ENCODE measurements at places on chromosomes 5 and 9. TPM values are rescaled to one million over a fixed set of nuclear protein-coding genes. Genes with fewer than 3 reads are reported as not detected.

GRCh38 chr5:52498607-52499006 is 289.1 kb upstream of the ITGA1 start:
- no peak for DNase-seq

DNA sequence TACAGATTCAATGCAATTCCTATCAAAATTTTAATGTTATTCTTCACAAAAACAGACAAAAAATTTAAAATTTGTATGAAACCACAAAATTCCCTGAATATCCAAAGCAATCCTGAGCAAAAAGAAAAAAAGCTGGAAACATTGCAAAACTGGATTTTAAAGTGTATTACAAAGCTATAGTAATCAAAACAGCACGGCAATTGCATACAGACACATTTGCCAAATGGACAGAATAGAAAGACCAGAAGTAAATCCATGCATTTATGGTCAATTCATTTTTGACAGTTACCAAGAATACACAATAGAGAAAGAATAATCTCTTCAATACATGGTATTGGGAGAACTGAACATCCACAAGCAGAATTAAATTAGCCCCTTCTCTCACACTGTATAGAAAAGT is 110.5 kb downstream of the TMEM232 start:
- DNase-seq, result no peak

DNA sequence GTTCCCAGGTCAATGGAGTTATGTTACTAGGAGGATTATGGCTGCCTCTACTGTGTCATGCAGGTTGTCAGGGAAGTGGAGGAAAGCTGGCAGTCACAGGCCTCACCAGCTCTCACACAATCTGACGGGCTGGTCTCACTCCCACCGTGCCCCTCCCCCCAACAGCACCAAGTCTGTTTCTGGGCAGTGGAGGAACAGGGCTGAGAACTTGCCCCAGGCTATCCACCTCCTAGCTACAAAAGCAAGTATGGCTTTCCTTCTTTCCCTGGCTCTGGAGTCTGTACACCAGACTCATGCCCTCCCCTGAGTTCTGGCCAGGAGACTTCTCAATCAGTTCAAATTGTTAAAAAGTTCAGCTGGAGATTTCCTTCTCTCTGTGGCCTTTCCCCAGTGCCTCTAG is 25.7 kb upstream of the RIOK2 start:
- DNase-seq, result no peak

DNA sequence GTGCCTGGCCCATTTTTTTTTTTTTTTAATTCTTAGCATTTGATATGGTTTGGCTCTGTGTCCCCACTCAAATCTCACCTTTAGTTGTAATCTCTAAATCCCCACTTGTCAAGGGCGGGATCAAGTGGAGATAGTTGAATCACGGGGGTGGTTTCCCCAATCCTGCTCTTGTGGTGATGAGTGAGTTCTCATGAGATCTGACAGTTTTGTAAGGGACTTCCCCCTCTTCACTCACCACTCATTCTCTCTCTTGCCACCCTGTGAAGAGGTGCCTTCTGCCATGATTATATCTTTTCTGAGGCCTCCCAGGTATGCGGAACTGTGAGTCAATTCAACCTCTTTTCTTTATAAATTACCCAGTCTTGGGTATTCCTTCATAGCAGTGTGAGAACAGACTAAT is 27.2 kb downstream of the NDUFAF2 start:
- no peak for DNase-seq

DNA sequence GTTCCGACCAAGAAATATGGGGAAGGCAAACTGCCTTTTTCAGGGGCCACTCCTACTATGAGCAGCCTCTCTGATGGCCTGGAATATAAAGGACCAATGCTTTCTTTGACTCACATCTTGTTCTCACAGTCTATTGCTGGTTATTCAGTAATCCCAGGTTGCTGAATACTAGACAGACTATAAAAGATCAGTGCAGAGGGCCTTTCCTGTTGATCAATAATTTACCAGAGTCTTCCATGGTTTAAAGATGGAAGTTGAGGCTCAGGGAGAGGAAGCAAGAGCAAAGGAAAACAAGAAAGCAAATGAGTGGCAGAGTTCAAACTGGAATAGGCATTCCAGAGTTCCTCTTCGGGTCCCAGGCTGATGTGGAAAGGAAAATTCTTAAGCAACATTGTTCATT is 62.9 kb downstream of the FBXO38 start:
- DNase-seq, result no peak

GRCh38 chr9:86405926-86406325 is 51.7 kb upstream of the TUT7 start:
- no peak for DNase-seq

DNA sequence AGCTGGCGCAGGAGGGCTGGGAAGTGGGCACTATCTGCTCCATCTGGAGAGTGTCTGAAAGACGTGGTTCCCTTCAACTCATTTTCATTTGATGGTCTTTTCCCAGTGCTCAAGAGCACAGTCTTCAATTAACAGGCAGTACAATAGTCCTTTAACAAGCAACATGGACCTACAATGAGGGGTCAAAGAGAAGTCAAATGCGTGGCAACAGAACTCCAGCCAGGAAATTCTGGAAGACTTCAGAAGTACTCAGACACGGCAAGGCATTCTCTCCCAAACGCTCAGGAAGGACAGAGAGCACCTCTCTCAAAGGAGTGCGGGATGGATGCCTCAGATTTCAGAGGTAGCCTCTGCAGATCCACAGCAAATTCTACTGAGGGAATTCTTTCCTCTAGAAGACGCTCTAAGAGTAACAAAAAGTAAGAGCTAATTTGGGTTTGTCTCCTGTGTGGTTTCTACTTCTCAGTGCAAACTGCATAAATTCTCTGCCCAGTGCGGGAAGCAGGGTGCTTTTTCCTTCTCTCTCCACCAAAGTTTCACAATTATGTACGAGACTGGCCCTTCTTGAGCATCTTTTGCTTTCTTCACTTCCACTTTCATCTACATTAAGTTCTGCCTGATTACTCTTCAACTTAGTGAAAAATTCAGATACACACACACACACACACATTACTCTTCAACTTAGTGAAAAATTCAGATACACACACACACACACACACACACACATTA is 56.4 kb downstream of the LHFPL2 start:
- no peak for DNase-seq

GRCh38 chr5:82155305-82155704 is 122.8 kb downstream of the RPS23 start:
- DNase-seq, result no peak

GRCh38 chr9:111871499-111871855 is 25.1 kb upstream of the UGCG start:
- no peak for DNase-seq

- no peak for DNase-seq
Observed at GRCh38 chr5:36897616-36898015, 21.0 kb downstream of the NIPBL start.

GRCh38 chr9:71783120-71783523 is 14.8 kb upstream of the CEMIP2 start:
- peak; percentile 39 for DNase-seq

DNA sequence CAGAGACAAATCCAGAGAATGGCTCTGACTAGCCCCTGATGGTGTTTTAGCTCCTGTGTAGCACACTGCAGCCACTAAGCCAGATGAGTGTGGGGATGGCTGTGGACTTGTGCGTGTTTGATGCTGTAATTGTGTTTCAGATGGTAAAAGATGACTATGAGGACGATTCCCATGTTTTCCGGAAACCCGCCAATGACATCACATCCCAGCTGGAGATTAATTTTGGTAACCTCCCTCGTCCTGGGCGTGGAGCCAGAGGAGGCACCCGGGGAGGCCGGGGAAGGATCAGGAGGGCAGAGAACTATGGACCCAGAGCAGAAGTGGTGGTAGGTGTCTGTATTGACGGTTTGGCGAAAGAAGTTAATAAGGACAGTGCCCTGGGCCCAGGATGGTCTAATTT is 38.0 kb downstream of the HABP4 start:
- no peak for DNase-seq

DNA sequence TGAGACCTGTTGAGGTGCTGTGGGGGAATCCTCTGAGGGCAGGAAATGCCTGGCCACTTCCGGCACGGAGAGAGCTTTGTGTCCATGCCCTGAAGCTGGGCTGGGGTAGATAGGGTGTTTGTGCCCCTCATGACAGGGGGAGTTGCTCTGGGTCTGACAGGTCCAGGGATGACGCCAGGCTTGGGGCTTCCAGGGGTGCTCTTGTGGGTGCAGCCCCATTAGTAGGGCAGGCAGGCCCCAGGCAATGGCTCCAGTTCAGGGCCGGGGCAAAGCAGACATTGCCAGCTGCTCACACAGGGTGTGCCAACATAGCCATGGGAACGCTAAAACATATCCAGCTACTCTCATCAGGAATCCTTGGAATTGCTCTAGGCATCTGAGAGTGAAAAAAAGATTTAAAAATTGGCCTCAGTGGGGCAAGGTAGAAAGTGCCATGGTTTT is 21.1 kb downstream of the PITX1 start:
- no peak for DNase-seq

GRCh38 chr5:112551419-112552032 is 132.4 kb upstream of the EPB41L4A start:
- peak; percentile 66 for DNase-seq

GRCh38 chr9:112174965-112175795 is at the start of gene SUSD1:
Gene SUSD1, minus strand, starts transcription at chr9:112175297. Its CDS starts 62 bp downstream, at chr9:112175235.
- peak; percentile 58 for DNase-seq

DNA sequence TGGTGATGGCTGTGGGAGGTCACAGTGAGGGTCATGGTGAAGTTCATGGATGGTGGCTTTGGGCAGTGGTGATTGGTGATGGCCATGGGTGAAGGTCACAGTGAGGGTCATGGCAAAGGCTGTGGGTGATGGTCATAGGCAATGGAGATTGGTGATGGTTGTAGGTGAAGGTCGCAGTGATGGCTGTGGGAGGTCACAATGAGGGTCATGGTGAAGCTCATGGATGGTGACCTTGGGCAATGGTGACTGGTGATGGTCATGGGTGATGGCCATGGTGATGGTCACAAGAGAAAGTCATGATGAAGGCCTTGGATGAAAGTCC is 115.6 kb upstream of the IRX4 start:
- DNase-seq, result no peak

- no peak for DNase-seq
Observed at GRCh38 chr5:138492560-138493045, 27.3 kb downstream of the EGR1 start.

DNA sequence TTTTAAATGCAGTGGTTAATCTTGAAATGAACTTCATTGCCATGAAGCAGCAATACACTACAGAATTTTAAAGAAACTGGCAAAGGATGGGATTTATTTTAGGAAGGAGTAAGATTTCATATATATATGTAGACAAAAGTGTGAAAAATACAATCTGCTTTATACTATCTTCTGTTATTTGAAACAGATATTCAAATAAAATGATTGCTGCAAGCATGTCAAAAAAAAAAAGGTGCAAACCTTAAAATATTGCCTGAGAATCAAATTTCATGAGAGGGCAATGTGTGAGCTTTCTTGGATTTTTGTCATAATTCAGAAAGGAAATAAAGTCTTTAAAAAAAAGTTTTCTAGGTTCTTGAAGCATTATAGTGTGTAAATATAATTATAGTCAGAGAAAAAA is 705.0 kb upstream of the CDH10 start:
- no peak for DNase-seq

- no peak for DNase-seq
Observed at GRCh38 chr5:159802661-159803060, 113.6 kb upstream of the ADRA1B start.

GRCh38 chr9:108787690-108788048 is 68.1 kb downstream of the ACTL7B start:
- no peak for DNase-seq

- no peak for DNase-seq
Observed at GRCh38 chr5:115431116-115431515, 113.5 kb downstream of the FEM1C start.

Gene ENHO
- total RNA-seq, result 1.4 TPM

Gene GPSM1
- total RNA-seq, result 1.4 TPM

Gene MAPK9
- 24.0 TPM for total RNA-seq

Gene SGCD
- not detected for total RNA-seq

Gene IL9
- not detected for total RNA-seq

Gene PRR16
- not detected for total RNA-seq
